Liver (tissue), 10 donors: ENCODE measurements at places on chromosomes 12 and 14.

DNA sequence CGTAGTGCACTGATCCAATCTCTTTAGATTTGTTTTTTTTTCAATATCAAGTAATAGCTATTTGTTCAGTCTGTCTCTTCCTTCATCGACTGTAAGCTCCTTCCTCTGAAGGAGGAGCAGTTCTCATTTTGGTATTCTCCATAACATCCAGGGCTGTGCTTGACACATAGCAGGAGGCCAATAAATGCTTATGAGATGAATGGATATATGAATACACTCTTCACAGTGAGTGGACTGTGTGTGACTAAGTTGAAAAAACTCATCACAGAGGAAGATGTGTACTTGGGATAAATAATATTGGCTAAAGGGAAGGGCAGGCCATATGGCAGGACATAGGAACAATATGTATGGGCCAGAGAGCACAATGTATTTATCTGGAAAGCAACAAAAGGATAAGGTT lies 205.3 kb upstream of the PRICKLE1 start:
- no peaks in the 10 kb centered on the region for H3K36me3 ChIP-seq
- H3K4me3 ChIP-seq, result no peak overlapping the region
- H3K27me3 ChIP-seq, result no peaks in the 10 kb centered on the region

DNA sequence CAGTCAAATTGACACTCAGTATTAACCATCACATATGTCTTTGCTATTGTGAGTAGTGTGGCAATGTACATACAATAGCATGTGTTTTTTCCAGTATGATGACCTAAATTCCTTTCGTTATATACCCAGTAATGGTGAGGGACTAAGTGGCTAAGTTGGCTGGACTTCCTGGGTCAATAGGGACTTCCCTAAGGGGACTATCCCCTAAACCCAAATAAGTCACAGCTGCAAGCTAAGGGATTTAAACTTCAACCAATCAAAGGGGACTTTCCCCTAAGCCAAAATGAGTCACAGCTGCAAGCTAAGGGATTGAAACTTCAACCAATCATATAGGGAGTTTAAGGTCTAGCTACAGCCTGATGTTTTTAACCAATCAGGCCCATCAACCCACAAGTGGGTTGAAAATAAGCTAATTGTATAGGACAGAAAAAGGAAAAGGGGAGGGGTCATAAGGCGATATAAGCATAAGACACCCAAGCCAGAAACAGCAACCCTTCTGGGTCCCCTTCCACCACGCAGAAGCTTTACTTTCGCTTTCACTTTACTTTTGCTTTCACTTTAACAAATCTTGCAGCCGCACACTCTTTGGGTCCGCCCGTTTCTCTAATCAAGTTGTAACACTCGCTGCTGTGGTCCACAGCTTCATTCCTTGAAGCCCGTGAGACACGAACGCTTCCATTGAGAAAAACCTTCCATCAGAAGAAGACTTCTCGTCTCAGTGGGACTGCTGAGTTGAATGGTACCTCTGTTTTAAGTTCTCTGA lies 404.4 kb downstream of the FLRT2 start:
- H3K27ac ChIP-seq, result peak overlapping the region; percentile 58
- H3K36me3 ChIP-seq, result no peaks in the 10 kb centered on the region
- peak overlapping the region; percentile 84 for H3K4me3 ChIP-seq
- H3K4me1 ChIP-seq, result peaks cover 4% of the 10 kb centered on the region
- H3K27me3 ChIP-seq, result no peaks in the 10 kb centered on the region
- no peak for DNase-seq

DNA sequence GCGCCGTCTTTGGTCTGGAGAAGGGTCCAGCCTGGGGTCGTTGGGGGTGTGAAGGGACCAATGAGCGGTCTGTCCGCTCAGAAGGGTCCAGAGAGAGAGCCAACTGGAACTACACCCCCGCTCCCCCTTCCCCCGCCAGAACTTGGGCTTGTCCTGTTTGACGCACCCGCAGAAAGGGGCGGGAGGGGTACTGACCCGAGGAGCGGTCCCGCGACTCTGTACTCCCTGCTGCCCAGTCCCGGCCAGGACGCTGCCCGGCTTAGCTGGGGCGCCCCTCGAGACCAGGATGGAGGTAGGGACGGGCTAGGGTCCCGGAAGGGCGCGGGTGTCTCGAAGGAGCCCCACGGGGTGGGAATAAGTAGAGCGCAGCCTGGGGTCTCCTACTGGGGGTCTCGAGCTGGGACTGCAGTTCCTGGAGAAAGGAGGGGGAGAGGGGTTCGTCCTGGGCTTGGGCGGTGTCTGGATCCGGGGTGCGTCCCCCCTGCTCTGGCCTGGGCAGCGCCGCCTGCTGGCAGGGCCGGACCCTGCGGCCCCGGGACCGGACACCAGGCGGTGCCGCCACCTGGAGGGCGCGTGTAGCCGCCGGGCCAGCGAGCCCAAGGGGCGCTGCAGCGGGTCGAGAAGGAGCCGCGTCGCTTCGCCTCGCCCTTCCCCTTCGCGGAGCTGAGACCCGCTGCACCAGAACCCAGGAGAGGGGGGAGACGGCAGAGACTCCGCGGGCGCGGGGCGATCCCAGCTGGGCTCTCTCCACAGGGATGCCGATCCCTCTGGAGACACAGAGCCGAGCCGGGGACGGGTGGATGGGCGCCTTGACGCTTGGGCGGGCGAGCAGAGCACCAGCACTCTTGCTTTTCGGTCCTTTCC lies 3.8 kb upstream of the CACNB3 start:
- H3K27me3 ChIP-seq, result no peaks in the 10 kb centered on the region
- DNase-seq, result peak; percentile 84
- H3K36me3 ChIP-seq, result no peaks in the 10 kb centered on the region
- peak overlapping the region; percentile 68 for H3K27ac ChIP-seq
- peak overlapping the region; percentile 70 for H3K4me3 ChIP-seq

- no peak overlapping the region for H3K27ac ChIP-seq
- no peaks in the 10 kb centered on the region for H3K4me1 ChIP-seq
- H3K36me3 ChIP-seq, result no peaks in the 10 kb centered on the region
Observed at GRCh38 chr12:62660756-62661155, 194.1 kb downstream of the MON2 start.

- H3K27ac ChIP-seq, result peak overlapping the region; percentile 92
- H3K27me3 ChIP-seq, result no peaks in the 10 kb centered on the region
- DNase-seq, result peak; percentile 77
- H3K4me1 ChIP-seq, result peaks cover 26% of the 10 kb centered on the region
- peak overlapping the region; percentile 80 for H3K4me3 ChIP-seq
Observed at GRCh38 chr12:45991284-45992249, 1.2 kb upstream of the SCAF11 start.

DNA sequence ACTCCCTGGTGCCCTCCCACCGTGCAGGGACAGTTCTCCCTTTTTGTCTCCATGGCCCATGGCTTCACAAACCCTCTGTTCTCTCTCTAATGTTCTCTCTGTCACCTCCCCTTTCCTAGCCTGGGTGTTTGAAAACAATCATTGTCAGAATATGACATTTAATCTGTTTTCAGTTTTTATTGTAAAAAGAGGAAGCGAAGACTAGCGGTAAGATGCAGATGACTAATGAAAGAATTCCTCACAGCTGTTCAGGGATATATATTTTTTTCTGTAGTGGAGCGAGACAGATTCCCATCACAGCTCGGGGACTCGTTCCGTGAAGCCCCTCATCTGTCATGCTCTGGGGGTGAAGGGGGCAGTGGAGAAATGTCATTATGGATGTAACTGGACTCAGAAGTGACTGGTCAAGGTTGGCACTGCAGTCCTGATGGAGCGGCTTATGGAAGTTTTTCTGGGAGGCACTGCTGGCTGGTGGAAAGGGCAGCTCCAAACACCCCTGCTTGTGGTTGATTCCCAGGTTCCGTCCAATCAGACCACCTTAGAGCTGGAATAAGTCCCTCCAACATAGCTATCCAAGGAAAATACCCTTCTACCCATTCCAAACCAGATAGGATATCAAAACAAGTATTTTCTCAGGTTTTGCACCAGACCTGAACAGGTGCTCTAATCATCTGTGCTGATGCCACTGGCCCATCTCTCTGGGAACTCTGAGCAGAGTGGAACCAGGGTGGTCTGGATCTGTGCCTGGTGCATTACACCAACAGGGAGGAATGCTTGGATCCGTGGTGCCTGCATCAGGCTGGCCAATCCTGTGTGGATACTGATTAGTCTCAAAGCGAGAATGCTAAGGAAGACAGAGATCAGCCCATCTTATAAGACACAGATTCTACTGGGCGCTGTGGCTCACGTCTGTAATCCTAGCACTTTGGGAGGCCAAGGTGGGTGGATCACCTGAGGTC lies 84.7 kb downstream of the GPATCH2L start:
- no peaks in the 10 kb centered on the region for H3K36me3 ChIP-seq
- no peak overlapping the region for H3K4me3 ChIP-seq
- DNase-seq, result no peak
- no peaks in the 10 kb centered on the region for H3K27me3 ChIP-seq
- no peaks in the 10 kb centered on the region for H3K4me1 ChIP-seq
- no peak overlapping the region for H3K27ac ChIP-seq

- DNase-seq, result no peak
- H3K27ac ChIP-seq, result no peak overlapping the region
- H3K27me3 ChIP-seq, result no peaks in the 10 kb centered on the region
- no peak overlapping the region for H3K4me3 ChIP-seq
- no peaks in the 10 kb centered on the region for H3K4me1 ChIP-seq
Observed at GRCh38 chr14:22892488-22892887, 9.5 kb downstream of the REM2 start.

DNA sequence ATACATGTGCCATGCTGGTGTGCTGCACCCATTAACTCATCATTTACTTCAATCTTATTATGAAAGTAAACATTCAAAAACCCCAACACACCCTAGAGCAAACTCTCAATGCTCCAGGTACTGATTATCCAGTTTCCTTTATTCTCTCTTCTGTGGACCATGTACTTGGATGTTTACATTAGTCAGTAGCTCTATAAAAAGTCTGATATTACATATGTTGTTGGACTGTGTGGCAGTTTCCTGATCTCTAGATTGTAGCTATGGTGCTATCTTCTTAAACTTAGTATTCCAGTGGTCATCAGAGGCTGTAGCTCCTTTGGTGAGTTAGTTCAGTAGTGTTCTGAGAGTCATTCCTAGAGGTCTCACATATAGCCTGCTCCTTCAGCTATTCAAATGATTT lies 25.1 kb upstream of the ITGA5 start:
- no peak for DNase-seq
- no peaks in the 10 kb centered on the region for H3K27me3 ChIP-seq
- H3K36me3 ChIP-seq, result no peaks in the 10 kb centered on the region

DNA sequence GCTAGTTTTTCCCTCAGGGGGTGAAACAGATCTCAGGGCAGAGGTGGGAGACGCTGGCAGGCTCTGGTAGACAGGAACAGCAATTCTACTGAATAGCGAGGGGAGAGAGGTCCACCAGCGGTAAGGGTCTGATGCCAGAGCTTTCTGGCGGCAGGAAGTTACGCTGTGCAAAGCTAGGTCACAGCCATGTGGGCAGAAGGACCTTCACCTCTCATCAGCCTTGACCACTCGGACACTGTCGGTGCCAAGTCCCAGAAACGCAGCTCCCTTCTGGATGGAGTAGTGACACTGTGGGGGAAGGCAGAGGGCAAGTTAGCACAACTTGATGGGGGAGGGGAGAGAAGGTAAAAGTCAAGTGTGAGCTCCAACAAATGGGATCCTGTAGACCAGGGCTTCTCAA lies 10.3 kb upstream of the ZNF740 start:
- H3K27ac ChIP-seq, result peak overlapping the region; percentile 83
- peak overlapping the region; percentile 64 for H3K4me3 ChIP-seq
- H3K4me1 ChIP-seq, result peaks cover 55% of the 10 kb centered on the region

GRCh38 chr14:45201905-45202304 lies 51.1 kb downstream of the MIS18BP1 start:
- no peak overlapping the region for H3K27ac ChIP-seq
- peaks cover 6% of the 10 kb centered on the region for H3K36me3 ChIP-seq
- no peak for DNase-seq
- no peak overlapping the region for H3K4me3 ChIP-seq

DNA sequence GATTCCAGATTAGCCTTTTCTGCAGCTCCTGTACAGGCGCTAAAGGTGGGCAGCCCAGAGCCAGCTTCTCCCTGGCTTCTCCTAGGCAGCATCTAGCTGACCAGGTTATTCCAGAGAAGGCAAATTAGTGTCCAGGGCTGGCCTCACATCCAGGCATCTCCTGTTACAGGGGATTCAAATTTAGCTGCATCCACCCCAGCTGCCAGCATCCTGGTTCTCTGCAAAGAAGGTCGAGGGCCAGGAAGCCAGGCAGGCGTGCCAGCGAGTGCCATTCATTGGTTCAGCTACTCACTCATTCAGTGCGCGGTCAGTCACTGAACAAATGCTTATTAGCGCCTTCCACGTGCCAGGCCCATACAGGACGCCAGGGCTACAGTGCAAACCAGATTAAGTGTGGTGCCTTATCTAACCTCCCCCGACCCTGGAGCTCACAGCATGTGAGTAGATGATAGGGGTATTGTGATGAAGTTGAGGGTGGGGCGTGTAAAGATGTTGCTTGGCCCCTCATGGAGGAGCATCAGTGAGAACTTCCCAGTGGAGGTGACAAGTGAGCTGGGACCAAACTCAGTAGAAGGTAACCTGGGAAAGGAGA lies 15.7 kb upstream of the FAM222A start:
- no peak overlapping the region for H3K4me3 ChIP-seq
- H3K4me1 ChIP-seq, result no peaks in the 10 kb centered on the region
- DNase-seq, result peak; percentile 62
- H3K27me3 ChIP-seq, result no peaks in the 10 kb centered on the region
- no peak overlapping the region for H3K27ac ChIP-seq
- no peaks in the 10 kb centered on the region for H3K36me3 ChIP-seq

DNA sequence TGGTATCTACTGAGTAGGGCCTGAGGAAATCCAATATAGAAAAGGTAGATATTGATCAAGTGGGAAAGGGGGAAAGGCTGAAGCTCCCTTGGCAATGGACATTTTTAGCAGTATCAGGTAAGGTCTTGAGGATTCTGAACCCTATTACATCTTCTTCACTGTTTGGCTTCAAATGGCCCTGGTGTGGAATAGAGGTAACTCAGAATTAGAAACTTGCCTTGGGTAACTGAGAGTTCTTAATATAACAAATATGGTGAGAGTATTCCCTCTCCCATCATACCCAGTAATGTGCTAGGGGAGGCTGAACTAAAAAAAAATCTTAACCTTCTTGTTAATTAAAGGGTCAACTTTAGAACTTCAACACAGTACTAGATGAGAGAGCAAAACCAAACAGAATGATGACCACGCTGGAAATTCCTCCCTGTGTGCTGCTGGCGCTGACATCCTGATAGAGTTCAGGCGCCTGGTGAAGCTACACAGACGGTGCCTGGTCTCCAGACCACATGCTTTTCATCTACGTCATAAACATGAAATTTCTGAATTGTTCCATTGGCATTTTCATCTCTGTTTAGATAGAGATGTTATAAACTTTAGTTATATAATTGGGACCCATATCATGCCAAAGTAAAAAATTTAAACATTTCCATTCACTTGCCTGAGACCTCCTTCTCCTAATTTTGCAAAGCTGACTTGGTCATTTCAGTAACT lies 128.3 kb downstream of the AKAP6 start:
- no peaks in the 10 kb centered on the region for H3K27me3 ChIP-seq
- no peaks in the 10 kb centered on the region for H3K36me3 ChIP-seq
- H3K27ac ChIP-seq, result no peak overlapping the region
- H3K4me3 ChIP-seq, result no peak overlapping the region

DNA sequence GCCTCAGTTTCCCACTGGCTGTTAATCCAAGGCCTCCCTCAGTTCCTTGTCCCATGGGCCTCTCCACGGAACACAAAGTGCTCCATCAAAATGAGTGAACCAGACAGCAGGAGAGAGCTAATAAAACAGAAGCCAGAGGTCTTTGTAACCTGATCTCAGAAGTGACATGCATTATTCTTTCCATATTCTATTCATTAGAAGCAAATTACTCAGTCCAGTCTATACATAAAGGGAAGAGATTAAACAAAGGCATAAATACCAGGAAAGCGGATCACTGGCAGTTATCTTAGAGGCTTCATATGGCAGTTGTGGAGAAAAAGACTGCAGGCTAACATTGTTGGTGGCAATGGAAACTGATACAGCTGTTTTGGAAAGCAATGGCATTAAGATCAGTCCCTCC lies 170.6 kb upstream of the GARIN6 start:
- no peaks in the 10 kb centered on the region for H3K27me3 ChIP-seq
- H3K36me3 ChIP-seq, result no peaks in the 10 kb centered on the region
- DNase-seq, result no peak
